Stimulated activated CD4-positive, alpha-beta T cell treated with anti-CD3 and anti-CD28 coated beads, Interleukin-12 subunit alpha, Interleukin-12 subunit beta, amount 100 ng/mL, for 24 hours (primary cell): ENCODE measurements at places on chromosomes 11 and 22.

DNA sequence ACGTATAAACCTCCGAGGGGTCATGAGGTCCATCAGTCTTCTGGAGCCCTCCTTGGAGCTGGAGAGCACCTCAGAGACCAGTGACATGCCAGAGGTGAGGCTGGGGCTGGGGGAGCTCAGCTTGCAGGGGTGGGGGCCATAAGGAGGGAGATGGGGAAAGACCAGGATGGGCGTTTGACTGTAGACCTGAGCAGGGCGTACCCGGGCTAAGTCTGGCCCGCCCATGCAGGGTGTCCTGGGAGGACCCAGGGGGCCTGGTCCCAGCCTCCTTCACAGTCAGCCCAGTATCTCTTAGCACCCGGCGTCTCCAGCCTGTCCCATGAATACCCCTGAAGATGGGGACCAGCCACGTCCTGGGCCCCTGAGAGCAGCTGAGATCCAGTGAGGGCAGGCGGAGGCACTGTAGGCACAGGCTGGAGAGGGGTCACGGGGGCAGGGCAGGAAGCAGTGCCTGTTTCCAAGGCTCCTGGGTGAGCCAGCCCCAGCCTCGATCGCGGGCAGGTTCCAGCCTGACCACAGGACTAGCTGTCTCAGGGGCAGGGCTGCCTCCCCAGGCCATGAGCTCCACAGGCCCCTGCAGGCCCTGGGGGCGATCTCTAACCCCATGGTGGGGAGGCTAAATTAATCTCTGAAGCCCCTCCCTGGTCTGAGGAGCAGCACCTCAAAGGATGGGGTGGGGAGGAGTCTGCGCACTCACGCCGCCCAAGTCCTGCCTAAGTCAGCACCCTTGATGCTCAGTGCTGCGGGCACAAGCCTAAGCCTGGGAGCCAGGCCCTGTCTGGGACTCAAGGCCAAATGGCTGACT lies 7.1 kb downstream of the SSH3 start:
- no peak for DNase-seq

DNA sequence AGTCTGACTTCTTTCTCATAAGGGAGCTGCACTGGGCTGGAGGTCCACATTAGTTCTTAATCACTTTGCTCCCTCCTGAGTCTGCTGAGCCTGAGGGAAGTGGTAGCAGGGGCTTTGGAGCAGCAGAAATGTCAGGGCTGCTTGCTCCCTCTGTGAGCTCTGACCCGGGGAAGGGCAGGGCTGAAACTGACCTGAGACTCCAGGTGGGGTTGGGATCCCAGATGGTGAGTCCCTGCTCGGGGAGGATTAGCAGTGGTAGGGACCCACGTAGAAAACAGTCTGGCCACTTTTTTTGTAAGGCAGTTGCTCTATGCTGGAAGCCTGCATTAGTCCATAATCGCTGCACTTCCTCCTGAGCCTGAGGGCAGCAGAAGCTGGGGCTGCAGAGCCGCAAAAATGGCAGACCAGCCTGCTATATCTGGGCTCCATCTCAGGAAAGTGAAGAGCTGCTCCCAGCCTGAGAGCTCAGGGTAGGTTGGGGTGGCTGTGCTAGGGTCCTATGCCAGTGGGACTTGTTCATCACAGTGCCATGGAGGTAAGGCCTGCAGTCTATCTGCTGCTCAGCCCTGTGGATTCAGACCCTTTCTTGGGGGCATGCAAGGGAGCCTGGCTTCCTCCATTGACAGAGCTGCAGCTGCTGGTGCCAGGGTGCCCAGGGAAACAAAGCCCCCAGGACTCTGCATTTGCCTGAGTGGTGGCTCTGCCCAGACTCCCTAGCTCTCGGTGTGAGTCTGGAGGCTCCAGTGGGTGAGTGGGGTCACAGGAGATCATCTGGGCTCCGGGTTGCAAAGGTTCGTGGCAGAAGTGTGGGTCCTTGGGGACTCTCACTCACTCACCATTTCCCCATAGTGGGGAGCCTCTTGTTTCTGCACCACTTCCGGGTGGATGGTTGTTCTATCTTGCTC lies 854.3 kb downstream of the LUZP2 start:
- DNase-seq: no peak

GRCh38 chr11:104352036-104352435 lies 188.1 kb upstream of the PDGFD start:
- DNase-seq: no peak

DNA sequence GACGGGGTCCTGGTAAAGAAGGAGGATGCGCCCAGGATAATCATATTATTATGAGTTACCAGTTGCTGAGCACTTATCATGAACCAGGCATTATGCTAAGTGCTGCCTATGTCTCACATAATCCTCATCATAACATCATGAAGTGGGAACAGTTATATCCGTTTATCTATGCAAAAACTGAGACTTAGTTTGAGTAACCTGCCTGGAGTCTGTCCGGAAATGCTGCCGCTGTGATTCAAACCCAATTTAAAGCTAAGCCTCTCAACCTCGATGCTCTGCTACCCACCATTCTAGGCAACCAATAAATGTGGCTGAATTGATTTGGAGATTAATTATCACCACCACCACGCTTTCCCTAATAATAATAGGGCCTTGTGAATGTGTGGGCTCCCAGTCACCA lies 111.5 kb upstream of the CLMP start:
- no peak for DNase-seq

DNA sequence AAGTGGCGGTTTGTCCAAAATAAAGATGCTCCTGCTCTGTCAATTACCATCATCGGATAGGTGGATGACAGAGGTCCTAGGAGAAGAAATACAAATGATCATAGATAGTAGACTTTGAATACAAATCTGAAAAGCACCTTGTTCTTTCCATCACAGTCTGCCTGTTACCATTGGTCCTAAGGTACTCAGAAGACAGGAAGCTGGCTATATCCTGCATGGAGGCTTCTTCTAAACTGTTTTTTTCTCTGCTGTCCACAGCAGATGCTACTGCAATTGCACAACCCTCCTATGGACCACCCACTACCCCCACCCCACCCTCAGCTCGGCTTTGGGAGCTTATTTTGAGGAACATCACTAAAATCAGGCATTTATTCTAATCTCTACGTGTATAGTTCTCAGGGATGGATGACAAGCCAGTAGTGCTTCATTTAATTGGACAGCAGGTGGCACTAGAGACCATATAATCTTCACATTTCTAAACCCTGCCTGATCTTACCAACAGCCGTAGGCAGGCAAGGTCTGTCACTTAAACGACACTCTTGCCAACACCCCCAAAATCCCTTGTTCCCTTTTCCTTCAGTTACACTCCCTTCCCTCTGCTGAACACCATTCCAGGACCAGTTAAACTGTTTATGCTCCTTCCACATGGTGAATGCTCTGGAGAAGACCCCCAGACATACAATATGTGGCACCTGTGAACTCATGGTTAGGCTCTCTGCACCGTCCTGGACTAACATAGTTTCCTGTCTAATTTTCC lies 6.6 kb upstream of the PTS start:
- no peak for DNase-seq
